NCI-H510A treated with DMSO at 0.1 percent for 48 hours (cell line): ENCODE measurements at places on chromosomes 7 and 10.

GRCh38 chr10:123669886-123670285 lies 3.7 kb downstream of the GPR26 start:
- DNase-seq: no peak

- DNase-seq: no peak
Measured at GRCh38 chr7:70322856-70323255, 724.6 kb downstream of the AUTS2 start.

DNA sequence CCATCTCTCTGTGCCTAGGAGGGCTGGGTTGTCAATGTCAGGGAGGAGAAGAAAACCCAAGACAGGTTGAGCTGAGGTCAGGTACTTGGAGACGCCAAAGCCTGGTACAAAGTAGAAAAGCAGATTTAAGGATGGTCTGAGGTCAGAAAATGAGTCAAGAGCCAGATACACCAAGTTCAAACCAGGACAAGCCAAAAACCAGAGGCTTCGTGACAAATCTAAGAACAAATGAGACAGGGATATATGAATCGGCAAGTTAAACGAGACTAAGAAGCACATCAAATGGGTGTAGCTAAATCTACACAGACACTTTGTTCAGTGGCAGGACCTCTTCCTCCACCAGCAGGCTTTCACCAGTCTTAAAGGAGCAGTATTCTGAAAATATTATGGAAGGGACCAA lies 34.2 kb downstream of the C7orf33 start:
- DNase-seq: no peak

GRCh38 chr7:80869821-80870751 lies 48.8 kb downstream of the SEMA3C start:
- no peak for DNase-seq

DNA sequence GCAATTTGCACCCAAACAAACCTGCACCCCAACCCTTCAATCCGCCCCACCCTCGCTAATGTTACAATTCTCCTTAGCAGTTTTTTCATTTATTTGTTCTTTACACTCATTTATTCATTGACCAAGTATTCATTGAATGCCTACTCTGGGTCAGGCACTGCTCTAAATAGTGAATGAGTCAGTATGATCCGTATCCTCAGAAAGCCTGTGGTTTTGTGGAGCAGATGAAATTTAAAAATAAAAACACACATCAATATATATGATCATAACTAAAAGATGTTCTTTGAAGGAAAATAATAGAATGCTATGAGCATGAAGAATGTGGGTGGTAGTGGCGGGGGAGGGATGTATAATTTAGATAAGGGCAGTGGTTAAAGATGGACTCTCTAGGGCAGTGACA lies 13.3 kb downstream of the IFIT5 start:
- DNase-seq: no peak
